ENCODE measurements at places on chromosomes 16 and 17.

DNA sequence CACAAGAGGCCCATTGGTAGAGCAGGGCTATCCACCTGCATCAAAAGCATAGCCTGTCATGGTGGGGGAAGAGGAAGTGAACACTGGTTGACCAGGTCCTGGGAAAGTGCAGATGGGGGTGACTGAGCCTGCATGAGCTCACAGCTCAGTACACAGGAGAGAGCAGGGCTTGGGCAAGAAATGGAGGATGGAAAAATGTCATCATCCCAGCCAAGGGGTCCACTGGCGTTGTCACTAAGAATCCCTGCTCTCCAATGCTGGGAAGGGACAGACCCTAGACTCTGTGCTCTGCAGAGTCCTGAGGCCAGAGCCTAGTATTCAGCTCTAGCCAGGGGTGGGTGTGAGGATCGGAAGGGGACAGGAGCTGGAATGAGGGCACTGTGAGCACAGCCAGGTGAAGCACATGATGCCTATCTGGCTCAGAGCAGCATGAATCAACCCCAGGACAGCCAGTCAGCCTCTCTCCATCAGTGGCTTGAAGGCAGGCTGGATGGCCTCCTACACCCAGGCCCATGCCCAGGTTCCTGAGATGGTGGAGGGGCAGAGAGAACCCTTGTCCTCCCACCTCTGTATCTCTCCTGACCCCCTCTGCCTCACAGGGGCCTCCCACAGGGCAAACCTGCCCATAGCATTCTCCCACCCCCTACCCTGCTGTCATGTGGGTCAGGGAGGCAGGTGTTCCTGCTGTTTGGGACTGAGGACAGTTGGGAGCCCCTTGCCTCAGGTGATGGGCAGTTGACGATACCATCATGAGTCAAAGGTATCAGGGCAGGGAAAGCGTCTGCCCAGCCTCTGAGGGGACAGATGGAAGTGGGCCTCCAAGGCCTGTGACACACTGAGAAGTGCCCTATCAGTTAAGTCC lies 13.8 kb upstream of the CTCF start:
- peak; percentile 41 for DNase-seq

GRCh38 chr17:77382966-77383612 lies 242.3 kb downstream of the SEC14L1 start:
- DNase-seq: no peak

GRCh38 chr17:7560172-7561027 lies 1.3 kb upstream of the SENP3 start:
- DNase-seq: peak; percentile 65

DNA sequence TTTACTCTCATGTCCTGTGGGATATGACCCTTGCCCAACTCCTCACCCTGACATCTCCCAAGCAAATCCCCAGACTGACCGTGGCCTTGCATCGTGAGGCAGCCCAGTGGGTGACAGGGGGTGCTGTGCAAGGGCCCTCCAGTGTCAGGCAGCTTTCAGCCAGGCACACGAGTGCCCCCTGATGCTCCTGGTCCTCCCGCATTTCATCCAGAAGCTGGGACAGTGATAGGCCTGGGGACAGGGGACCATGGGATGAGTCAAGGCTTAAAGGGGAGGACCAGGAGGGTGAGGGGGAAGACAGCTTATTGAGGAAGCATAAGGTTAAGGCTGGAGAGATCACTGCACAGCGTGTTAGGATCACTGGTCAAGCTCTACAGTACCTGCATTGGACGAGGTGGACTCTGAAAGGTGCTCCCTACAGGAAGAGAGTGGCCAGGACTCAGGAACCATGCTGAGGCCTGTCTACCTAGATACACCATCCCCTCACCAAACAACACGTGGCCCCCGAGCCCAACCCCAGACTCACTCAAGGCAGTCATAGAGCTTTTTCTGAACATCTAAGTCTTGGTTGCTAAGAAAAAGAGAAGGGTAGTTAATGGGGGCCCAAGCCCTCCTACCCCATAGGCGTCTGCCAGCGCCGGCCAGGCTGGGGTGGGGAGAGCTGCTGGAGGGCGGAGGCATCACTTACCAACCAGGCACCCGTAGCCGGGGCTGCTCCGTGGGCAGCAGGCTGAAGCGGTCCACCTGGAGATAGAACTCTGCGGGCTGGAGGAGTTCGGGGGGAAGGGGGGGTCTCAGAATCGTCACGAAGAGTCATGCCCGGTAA lies 998 bp downstream of the ACD start:
- no peak for DNase-seq

DNA sequence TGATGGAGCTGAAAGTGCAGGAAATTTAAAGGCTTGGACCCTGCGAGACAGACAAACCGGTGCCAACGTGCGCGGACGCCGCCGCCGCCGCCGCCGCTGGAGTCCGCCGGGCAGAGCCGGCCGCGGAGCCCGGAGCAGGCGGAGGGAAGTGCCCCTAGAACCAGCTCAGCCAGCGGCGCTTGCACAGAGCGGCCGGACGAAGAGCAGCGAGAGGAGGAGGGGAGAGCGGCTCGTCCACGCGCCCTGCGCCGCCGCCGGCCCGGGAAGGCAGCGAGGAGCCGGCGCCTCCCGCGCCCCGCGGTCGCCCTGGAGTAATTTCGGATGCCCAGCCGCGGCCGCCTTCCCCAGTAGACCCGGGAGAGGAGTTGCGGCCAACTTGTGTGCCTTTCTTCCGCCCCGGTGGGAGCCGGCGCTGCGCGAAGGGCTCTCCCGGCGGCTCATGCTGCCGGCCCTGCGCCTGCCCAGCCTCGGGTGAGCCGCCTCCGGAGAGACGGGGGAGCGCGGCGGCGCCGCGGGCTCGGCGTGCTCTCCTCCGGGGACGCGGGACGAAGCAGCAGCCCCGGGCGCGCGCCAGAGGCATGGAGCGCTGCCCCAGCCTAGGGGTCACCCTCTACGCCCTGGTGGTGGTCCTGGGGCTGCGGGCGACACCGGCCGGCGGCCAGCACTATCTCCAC lies at the start of gene NOG:
Gene NOG (plus strand): TSS at position 54 of the 674 bp plus-strand sequence. CDS start 525 bp downstream, at position 579.
- DNase-seq: peak; percentile 45

- DNase-seq: no peak
These were observed 41.3 kb downstream of the IRF8 start for GRCh38 chr16:85940214-85940613.
